Stimulated activated CD4-positive, alpha-beta T cell treated with anti-CD3 and anti-CD28 coated beads, Interleukin-4, amount 100 ng/mL, for 1 hour (primary cell): ENCODE measurements at places on chromosomes 6 and 20.
A peak's percentile ranks its signal among the peaks of the same experiment; 100 is the strongest.

- DNase-seq, result no peak
Observed at GRCh38 chr6:126147291-126147815, 161.0 kb downstream of the TRMT11 start.

DNA sequence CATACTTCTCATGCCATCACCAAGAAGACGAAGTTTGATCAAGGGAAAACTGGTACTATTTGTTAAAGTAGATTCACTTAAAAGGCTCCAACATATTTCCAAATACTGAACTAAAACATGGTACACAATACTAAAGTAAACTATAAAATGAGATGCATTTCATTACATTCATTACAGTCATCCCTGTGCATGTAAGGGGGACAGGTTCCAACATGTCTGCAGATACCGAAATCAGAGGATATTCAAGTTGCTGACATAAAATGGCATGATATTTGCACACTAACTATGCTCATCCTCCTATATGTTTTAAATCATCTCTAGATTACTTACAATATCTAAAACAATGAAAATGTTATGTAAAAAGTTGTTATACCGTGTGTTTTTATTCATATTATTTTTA, 893.9 kb upstream of the MANEA start:
- no peak for DNase-seq

- no peak for DNase-seq
Observed at GRCh38 chr20:64074184-64074789, 5.0 kb downstream of the RGS19 start.

- no peak for DNase-seq
Observed at GRCh38 chr6:67897998-67898607, 737.0 kb upstream of the ADGRB3 start.

- no peak for DNase-seq
Observed at GRCh38 chr6:163659803-163660202, 245.3 kb downstream of the QKI start.

- no peak for DNase-seq
Observed at GRCh38 chr6:39861663-39862062, 69.5 kb downstream of the DAAM2 start.

DNA sequence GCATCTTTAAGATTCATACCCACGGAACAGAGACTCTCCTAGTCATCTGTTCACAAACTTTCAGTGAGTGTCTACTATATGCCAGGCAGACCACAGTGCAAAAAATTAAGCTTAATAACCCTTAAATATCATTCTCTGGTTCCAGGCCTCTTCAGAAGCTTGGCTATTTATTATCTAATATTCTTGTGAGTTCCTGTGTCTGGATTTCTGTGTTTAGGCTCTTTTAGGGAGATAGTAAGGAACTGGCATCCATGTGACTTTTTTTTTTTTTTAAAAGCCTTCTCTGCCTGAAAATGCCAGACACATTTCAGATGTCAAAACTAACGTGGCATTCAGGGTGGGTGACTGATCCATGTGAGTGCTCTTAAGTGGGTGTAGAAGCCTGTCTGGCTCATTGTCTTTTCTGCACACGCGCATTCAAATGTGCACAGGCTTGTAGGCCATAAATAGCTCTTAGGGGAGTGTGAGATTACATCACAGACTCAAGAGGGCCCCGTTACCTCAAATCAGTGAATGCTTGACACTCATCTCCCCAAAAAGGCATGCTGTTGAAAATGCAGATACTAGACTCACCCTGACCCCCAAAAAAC, 141.9 kb downstream of the GMPR start:
- DNase-seq, result no peak

GRCh38 chr6:161548713-161549296, 274.9 kb upstream of the AGPAT4 start:
- no peak for DNase-seq

- no peak for DNase-seq
Observed at GRCh38 chr20:35039146-35039545, 53.5 kb downstream of the TRPC4AP start.

DNA sequence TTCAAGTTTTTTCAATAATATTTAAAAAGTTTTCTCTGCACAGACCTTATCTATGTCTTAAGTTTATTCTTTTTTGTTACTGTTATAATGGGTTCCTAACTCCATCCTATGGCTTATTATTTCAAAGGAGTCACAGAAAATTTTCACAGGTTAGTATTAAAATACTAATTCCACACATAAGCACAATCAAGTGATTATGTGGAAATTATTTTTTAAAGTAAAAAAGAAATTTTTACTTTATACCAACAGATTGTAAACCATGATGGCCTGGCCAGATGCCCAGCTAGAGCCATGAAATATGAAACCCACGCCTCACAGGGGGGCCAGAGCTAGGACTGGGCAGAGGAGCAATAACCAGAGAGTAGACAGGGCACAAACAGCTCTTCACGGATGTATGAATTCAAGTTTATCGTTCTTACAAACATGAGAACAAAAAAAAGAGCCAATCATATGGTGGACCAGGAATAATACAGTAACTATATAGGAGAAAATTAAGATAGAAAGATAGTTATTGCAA, 34.0 kb downstream of the NUDT3 start:
- no peak for DNase-seq

- DNase-seq, result no peak
Observed at GRCh38 chr6:43192911-43193310, 10.9 kb downstream of the CUL9 start.

- no peak for DNase-seq
Observed at GRCh38 chr6:69059413-69059812, 424.3 kb downstream of the ADGRB3 start.

DNA sequence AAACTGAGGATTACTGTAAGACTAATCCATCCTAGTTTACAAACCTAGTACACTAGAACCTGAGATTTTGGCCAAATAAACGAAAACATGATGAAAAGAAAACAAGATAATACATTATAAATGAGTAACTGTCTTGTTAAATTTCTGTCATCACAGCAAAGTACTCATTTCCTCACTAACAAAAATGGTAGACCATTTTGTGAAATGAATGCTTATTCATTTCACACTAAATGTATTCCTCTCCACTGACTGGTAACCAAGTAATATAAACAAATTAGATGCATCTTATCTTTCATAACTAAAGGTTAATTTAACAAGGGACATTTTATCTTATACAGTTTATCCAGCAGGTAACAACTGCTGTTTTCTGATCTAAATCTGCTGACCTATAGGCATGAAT, 143.7 kb downstream of the REV3L start:
- no peak for DNase-seq

DNA sequence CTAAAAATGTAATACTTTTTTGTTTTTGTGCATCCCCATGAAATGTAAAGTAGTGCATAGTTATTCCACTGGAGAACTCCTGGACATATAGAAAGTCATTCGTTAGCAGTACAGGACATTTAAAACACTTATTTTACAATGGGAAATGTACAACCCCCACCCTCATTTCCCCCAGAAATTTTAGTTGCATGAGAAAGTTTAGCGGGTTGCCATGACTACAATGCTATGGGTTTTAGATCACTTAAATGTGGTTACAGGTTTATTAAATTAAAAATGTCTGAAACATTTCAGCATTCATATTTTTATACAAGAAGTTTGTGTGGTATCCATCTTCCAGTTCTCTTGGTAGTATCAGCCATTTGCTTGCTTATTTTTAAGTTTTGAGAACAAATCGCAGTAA, 54.9 kb upstream of the TRAF3IP2 start:
- no peak for DNase-seq

DNA sequence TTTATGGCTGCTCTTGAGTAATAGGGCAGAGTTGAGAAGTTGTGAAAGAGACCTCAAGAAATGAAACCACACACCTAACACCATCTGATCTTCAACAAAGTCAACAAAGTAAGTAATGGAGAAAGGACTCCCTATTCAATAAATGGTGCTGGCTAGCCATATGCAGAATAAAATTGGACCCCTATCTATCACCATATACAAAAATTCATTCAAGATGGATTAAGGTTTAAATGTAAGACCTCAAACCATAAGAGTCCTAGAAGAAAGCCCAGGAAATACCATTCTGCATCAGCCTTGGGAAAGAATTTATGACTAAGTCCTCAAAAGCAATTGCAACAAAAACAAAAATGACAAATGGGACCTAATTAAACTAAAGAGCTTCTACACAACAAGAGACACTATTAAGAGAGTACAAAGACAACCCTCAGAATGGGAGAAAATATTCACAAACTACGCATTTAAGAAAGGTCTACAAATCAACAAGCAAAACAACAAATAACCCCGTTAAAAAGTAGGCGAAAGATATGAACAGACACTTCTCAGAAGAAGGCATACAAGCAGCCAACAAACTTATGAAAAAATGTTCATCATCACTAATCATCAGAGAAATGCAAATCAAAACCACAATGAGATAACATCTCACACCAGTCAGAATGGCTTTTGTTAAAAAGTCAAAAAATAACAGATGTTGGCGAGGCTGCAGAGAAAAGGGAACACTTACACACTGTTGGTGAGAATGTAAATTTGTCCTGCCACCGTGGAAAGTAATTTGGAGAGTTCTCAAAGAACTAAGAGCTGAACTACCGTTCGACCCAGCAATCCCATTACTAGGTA, 4.0 kb downstream of the MAP3K5 start:
- no peak for DNase-seq

DNA sequence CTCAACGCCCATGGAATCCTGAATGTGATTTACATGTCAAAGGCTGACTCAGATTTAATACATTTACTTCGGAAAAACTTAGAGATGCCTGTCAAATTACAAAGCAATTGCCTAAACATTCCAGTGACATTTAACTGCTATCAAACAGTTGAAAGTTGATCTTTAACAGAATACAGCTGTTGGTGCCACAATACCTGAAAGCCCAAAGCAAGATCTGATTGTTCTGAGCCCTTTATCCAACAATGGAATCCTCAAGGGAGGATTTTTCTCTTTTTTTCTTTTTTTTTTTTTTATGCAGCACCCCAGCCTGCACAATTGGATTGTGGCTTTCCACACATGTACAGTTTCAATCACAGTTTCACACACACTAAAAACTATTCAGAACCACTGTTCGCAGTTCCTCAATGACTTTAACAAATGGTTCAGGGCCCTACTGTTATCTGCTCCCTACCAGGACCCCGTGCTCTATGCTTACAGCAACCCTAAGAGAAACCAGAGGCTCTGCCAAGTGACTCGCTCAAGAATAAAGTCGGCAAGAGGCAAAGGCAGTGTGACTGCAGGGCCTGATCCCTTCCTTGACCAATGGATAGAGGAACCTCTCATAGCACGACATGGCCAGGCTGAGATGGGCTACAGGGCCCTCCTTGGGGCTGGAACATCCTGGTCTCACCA, 33.3 kb downstream of the EPB41L2 start:
- DNase-seq, result no peak

DNA sequence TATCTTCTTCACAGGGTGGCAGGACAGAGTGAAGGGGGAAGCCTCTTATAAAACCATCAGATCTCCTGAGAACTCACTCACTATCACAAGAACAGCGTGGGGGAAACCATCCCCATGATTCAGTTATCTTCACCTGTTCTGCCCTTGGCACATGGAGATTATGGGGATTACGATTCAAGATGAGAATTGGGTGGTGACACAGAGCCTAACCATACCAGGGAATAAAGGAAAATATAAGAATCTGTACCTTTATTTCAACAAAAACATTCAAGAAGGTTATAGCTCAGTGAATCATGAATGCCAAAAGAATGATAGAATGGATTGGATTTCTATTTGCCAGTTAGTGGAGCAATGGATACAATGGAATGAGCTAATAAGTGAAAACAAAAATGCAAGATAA, 214.4 kb downstream of the PTPRK start:
- DNase-seq, result no peak

- no peak for DNase-seq
Observed at GRCh38 chr6:158780988-158781691, 38.0 kb downstream of the EZR start.

- peak; percentile 7 for DNase-seq
Observed at GRCh38 chr6:40852779-40853373, 186.1 kb downstream of the UNC5CL start.

DNA sequence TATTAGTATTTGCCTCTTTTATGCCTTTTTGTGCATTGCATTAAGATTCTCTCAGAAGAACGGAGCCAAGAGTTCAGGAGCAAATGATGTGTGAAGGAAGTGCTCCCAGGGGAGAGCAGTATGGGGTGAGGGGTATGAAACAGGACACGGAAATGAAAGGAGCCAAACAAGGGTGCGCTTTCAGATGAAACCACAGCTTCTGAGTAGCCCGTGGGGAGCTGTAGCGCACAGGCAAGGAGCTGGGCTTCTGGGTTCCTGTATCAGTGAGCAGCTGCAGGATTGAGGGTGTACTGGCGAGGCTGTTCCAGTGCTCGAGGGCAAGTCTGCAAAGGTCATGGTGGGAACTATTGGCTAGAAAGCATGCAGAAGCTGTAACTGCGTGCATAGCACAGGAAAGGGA, 25.4 kb downstream of the ANKEF1 start:
- no peak for DNase-seq

DNA sequence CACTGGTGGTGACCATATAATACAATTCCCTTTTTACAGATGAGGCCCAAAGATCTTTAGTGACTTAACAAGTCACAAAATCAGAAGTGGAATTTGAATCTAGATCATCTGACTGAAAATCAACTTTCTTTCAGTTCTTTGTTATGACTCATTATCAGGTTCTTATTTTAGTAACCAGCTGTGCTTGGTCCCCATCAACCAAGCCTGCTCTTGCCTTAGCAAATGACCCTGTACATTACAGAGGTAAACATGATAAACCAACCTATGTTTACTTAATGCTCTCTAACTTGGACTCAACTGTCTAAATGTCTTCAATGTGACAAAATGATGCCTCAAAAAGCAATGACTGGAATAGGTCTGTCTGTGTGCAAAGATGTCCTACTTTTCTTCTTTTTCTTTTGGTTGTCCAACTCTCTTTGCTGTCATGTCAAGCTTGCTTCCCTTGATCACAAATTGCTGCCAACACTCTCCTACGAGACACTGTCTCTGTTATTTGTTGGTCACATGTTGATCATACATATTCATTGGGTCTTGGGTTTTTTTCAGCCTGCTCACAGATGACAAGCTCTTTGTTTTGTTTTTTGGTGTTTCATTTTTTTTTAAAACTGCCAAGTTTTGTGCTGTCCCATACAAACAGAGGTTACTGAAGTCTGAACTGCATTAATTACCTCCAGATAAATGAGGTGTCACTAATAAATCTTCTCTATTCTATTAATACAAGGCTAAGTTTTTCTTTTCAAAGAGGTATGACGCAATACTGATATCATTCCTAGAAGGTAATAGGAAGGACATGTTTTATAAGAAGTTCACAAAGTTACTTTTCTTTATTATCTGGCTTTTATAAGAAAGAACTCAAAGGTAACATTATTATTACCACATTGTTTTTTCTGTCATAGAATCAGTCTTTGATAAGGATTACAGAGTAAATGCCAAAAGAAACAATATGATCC, 62.2 kb upstream of the PLN start:
- no peak for DNase-seq
